ENCODE measurements at places on chromosomes 12 and 14. TPM values are rescaled to one million over a fixed set of nuclear protein-coding genes. Genes with fewer than 3 reads are reported as not detected.

MYF5 gene
- not detected for polyA plus RNA-seq

KRT72 gene
- 2.1 TPM for polyA plus RNA-seq

SLC17A8 gene
- polyA plus RNA-seq = 0.48 TPM

DBX2 gene
- 0.19 TPM for polyA plus RNA-seq

RFLNA gene
- 1.3 TPM for polyA plus RNA-seq

CFAP251 gene
- 3.4 TPM for polyA plus RNA-seq

ACSS3 gene
- polyA plus RNA-seq = 0.20 TPM

ING4 gene
- 22.4 TPM for polyA plus RNA-seq

GYS2 gene
- polyA plus RNA-seq = not detected

SLC5A8 gene
- polyA plus RNA-seq = not detected
